Thymus (tissue), 14 donors: ENCODE measurements at places on chromosomes 6 and 20.

GRCh38 chr20:4370851-4371250 is 350.9 kb upstream of the PRND start:
- no peak for DNase-seq

- DNase-seq: no peak
These were observed 8.8 kb upstream of the C20orf144 start for GRCh38 chr20:33653218-33653899.

- no peak for DNase-seq
These were observed 19.3 kb upstream of the NCR2 start for GRCh38 chr6:41315943-41316620.

DNA sequence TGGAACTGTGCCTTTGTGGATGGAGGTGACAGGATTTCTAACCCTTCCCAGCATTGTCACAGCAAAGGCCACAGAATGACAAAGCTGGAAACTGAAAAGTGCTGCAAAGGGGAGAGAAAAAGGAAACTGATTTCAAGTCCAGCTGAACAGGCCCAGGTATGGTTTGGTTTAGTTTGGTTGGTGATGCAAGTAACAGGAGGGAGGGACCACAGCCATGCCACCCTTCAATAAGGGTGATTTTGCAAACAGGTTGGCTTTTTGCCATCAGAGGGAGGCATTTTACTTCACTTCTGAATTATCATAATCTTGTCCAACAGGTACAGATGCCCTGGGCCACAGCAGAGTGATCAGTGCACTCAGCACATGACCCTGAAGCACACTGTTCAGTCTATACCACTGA is 6.6 kb downstream of the FITM2 start:
- DNase-seq: no peak

GRCh38 chr6:4459996-4460395 is 316.2 kb upstream of the CDYL start:
- DNase-seq: no peak

DNA sequence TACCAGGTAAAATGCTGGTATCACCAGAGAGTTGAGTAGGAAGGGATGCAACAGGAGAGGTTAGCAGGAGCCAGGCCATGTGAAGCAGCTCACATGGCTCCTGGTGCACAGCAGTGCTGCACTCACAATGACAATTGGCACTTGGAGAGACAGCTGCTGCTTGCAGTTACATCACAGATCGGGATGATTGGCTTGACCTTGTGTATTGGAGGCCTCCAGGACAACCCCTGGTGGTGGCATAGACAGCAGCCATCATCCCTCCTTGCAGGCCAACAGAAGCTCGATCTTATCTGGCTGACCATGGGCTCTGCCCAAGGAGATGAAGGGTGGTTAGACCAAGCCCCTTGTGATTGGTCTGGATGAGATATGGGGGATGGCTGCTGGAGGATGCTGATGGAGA is 73.0 kb downstream of the EYA2 start:
- no peak for DNase-seq

DNA sequence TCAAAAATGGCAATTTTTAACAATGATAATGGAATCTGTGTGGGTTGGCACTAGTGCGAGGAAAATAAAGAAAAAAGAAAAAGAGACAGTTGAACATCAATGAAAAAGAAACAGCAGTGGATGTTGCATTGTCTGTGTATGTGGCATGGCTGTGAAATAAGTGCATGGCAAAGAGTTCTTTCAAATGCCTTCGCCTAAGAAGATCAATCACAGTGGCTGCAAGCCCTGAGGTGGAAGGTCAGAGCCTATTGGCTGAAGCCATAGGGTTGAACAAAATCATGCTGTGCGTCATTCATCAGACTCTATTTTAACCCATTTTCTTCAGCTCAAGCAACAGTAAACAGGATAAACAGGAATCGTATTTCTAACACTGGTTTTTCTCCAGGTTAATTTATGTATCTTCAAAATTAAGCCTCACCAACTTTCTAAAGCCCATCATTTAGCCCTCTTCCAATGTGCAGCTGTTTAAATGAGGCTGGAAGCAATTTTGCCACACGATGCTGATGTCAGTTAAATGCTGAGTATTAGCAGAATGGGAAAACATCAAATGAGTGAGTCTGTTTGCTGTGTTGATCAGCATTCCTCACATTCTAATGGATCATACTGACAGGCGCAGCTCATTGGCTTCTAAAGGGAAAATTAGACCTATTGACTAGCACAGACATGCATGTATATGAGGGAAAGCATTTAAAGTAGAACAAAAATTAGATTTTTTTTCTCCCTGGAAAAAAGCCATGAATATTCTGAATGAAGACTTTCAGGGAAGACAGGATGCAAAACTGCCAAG is 955.9 kb upstream of the EYS start:
- DNase-seq: no peak

DNA sequence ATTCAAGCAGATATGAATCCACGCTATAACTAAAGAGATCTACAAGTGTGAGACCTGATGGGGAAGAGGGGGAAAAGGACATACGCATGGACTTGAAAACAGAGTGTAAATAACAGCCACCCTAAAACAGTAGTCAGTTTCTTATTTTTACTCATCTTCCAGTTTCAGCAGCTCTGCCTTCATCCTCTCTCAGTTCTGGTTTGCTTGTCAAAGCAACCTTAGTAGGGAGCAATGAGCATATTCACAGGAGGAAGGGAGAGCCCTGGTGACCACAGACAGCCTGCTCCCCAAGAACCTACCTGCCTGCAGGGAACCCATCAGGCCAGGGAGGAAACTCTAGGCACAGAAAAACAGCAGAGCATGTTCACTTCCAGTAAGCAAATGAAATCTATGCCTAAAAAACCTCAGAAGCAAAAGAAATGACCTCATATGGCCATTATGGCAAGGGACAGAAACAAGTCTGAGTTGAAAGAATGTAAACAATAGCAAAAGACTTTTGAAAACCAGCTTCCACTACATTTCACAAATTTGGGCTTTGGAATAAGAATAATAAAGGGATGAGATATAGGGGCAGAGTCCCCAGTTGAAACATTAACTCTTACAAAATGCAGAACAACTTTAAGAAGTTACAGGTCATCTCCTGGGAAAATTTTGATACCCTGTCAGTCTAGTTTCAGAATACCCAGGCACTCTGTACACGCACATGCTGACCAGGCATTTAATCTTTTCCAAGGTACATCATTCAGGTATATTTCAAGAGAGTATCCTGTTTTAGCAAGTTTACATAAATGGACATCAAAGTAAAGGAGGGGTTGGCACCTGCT is 120.8 kb upstream of the BCLAF1 start:
- no peak for DNase-seq

DNA sequence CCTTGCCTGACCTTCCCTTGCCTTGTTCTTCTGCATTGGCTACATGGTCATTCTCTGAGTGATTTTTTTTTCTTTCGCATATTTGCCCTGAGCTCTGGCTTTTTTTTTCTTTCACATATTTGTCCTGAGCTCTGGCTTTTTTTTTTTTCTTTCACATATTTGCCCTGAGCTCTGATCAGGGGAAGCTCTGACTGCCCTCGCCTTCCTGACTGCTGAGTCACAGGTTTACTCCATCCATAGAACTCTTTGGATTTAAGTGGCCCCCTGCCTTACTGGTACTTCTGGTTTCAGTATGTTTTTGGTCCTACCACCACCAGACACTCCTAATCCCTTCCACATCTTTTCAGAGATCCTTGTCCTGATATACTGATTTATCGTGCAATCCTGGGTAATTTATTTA is 201.1 kb downstream of the OGFRL1 start:
- DNase-seq: no peak

- DNase-seq: no peak
These were observed 209.1 kb upstream of the JARID2 start for GRCh38 chr6:15036690-15037245.

GRCh38 chr6:28789553-28790083 is 134.2 kb downstream of the TRIM27 start:
- DNase-seq: no peak

DNA sequence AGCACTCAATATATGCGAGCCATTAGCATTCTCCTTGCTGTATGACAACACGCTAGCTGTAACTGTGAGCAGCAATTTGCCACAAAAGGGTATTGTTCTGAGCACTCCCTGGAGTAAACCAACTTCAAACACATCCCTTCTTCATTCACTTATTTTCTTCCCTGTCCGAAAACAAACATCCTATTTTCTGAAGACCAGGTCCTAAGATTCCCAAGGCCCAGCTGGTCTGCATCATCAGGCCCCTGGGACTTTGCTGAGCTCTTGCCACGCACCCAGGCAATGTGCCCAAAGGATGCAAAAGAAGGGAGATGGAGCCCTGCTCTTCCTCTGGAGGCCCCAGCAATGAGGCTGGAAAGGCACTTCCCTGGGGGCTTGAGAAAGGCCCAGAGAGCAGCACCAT is 118.1 kb downstream of the PREX1 start:
- no peak for DNase-seq

GRCh38 chr6:138550346-138550767 is 51.1 kb upstream of the NHSL1 start:
- no peak for DNase-seq

- DNase-seq: no peak
These were observed 326.7 kb upstream of the FLRT3 start for GRCh38 chr20:14664101-14664500.

- no peak for DNase-seq
These were observed 42.0 kb downstream of the JARID2 start for GRCh38 chr6:15287670-15288375.

DNA sequence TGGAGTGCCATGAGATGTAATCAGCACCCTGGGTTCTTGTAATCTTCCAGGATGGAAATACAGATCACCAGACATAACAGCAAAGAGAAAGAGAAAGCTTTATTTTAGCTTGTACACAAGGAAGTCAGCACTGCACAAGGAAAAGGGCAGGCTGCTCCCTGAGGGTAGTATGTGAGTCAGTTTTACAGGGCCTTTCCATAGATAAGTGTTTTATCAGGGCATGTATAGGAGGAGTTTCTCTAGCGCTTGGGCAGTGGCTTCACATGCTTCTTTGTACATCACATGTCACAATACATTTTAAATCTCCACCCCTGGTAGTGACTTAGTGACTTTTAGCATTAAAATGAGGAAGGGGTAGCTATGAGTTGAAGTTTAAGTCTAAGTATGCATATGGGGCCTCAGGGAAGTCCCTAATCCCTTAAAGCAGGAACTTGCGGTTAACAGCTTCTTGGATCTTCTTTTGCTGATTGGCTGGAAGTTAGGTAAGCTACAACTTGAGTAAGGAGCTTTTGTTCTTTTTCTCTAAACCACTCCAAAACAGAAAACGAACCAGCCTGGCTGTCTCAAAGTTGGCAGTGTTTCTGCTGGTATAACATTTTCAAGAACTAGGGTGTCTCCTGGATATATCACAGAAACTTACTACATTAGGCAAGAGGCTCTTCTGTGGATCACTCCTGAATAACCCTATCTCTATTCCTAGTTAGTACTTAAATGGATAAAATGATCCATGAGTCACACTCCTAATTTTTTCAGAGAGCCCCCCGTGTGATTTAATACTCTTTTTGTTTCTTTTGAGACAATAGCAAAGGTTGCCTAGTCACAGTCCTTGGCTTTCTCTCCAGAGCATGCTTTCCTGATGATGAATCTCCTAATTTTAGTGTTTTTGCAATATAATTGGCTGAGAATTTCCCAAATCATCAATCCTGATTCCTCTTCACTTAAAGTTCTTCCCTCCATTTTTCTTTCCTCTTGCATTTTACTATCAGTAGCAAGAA is 60.2 kb downstream of the MRAP2 start:
- DNase-seq: no peak

- DNase-seq: no peak
These were observed 1.1 kb upstream of the SAMD5 start for GRCh38 chr6:147507162-147508041.

DNA sequence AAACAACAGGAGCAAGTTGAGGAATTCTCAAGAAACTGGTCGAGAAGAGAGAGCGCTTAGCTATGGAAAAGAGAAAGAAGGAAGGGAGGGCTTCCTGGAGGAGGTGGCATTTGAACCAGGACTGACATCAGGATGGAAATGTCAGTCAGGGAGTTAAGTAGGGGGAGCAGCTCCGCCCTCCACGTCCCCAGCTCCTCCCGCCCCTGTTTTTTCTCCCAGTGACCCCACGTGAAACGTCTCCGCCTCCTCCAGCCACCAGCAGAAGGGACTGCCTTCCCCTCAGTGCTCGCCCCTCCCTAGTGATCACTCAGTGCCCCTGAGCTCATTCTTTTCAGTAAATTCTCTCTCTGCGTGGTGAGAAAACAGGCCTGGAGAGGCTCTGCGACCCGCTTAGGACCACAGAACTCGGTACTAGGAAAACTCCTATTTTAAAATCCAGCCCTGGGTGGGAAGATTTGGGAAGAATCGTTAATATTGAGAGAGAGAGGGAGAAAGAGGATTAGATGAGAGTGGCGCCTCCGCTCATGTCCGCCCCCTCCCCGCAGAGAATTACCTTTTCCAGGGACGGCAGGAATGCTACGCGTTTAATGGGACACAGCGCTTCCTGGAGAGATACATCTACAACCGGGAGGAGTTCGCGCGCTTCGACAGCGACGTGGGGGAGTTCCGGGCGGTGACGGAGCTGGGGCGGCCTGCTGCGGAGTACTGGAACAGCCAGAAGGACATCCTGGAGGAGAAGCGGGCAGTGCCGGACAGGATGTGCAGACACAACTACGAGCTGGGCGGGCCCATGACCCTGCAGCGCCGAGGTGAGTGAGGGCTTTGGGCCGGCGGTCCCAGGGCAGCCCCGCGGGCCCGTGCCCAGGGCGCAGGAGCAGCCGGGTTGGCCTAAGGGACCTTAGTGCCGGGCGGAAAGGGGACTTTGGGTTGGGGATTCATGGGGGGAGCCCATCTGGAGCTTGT is 4.6 kb downstream of the HLA-DPB1 start:
- DNase-seq: no peak

DNA sequence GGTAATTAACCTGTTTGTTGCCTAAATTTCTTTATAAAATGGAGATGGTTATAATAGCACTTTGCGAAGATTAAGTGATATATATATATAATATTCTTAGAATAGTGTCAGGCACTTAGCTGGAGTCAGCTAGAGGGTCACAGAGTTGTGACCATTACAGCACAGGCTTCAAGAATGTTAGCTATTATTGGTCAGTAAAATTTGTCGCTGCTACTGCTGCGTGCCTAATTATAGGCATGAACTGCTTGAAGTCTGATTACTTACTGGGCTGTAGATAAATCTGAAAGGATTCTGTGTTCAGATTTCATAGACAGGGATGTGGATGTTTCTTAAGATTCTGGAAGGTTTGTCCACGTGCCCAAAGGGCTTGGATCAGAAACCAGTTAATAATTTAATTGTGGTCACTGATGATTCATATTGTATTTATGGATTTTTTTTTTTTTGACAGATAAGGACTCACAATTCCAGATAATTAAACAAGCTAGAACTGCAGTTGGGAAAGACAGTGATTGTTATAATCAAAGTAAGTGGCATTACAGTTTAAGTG is 4.7 kb downstream of the SNRNP48 start:
- DNase-seq: no peak

GRCh38 chr6:158572653-158573541 is 13.0 kb downstream of the TMEM181 start:
- no peak for DNase-seq

DNA sequence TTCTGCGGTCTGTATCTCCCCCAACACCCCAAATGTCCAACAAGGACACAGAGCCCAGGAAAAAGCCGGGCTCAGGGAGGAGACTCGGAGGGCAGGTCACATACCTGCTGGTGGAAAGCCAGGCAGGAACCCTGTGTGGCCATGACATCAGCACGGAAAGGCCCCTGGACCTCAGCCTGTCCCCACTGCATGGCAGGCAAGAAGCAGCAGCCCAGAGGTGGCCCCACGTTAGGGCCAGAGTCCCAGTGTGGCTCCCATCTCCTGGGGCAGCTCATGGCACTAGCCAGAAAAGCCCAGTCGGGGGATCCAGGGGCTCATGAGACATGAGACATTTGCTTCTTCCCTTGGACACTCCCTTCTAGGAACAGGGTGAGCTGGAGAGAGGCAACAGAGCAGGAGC is 258.7 kb downstream of the DLL1 start:
- no peak for DNase-seq

- DNase-seq: no peak
These were observed 14.5 kb downstream of the TFAP2A start for GRCh38 chr6:10400330-10400729.
